ENCODE measurements at places on chromosomes 6 and 20.

DNA sequence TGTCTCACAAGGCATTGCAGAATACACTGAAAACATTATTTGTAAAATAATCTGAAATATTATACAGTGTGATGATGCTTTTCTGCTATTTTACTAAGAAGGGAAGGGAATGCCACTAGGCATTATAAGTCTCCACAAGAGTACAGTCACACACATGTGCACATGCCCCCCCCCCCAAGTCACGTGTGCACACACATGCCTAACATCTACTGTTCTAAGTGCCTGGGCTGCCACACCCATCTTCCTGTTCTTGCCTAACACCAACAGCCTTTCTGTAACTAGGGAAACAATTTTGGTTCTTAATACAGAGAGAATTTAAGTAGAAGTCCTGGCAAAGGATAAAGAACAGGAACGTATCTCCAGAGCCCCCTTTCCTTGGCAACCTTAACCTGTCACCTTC is 58.2 kb upstream of the BCLAF1 start:
- DNase-seq = no peak

DNA sequence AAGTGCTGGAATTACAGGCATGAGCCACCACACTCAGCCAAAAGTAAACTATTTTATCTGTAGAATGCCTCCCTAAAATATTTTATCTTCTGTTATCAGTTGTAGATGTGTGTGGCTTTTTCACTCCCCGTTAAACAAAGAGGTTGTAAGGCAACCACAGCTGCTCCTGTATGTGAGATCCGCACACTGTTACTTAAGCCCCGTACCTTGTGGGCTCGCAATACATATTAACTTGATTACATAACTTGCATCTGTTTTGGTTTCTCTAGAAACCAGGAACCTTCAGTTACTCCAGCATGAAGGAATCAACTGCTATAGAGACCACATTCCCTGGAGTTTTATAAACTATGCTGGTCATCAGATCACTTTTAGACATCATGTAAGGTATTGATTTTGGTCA is 420.1 kb upstream of the SLC35B3 start:
- DNase-seq = no peak

DNA sequence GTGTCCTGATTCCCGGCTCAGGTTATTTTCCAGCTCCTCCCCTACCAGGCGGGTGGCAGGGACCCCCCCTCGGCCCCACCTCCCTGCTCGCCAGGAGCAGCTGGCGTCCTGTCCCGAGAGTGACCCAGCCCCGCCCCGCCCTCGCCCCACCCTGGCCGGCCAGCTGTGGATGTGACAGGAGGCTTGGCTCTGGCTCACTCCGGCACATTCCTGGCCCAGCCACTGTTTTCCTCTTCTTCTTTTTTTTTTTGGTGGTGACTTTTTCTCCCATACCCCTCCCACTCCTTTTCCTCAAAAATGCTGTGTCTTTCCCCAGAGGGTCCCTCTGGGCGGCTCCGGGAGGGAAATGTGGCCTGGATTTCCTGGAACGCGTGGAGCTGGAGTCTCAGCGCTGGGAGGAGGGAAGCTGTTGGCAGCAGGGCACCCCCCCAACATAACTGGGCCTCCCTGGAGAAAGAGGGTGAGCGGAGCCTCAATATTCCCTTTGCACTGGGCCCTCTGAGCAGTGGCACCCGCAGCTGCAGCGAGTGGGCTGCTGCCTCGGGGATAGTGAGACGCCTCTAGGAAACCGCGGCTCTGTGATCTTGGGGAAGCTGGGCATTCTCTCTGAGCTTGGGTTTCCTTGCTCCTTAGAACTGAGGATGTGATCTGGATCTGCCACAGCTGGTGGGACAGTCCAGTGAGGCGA is 28.3 kb upstream of the CSNK2A1 start:
- DNase-seq = no peak

DNA sequence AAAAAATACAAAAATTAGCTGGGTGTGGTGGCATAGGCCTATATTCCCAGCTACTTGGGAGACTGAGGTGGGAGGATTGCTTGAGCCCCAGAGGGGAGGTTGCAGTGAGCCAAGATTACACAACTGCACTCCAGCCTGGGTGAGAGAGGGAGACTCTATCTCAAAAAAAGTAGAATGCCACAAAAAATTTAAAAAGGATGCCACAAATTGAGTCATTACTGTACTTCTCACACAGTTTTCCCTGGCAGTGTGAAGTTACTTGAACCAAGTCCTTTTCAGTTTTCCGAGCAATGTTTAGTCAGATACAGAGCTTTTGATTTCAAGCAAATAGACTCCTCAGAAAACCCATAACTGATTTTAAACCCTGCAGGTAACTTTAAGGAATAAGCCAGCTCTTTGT is 53.3 kb downstream of the TNFRSF21 start:
- DNase-seq = no peak

DNA sequence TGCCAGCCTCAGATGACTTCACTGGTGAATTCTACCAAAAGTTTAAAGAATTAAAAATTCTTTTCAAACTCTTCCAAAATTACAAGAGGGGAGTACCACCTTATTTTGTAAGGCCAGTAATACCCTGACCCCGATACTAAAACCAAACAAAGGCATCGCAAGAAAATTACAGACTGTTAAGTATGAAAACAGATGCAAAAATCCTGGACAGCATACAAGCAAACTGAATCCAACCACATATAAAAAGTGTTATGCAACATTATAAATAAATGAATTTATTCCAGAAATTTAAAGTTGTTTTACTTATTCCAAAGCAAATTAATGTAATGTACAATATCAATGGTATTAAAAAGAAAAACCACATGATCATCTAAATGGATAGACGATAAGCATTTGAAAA is 873.6 kb upstream of the GJE1 start:
- DNase-seq = no peak

GRCh38 chr6:137286916-137287315 is 67.7 kb upstream of the IFNGR1 start:
- DNase-seq = no peak
